ENCODE measurements at places on chromosomes 13 and 19.

GRCh38 chr19:13083008-13083404 lies 19.7 kb downstream of the LYL1 start:
- H3K36me3 ChIP-seq: peaks cover 11% of the 10 kb centered on the region
- no peak overlapping the region for H3K4me3 ChIP-seq
- peak overlapping the region; percentile 94 for H3K27ac ChIP-seq
- H3K4me1 ChIP-seq: peaks cover 49% of the 10 kb centered on the region
- H3K27me3 ChIP-seq: no peaks in the 10 kb centered on the region

DNA sequence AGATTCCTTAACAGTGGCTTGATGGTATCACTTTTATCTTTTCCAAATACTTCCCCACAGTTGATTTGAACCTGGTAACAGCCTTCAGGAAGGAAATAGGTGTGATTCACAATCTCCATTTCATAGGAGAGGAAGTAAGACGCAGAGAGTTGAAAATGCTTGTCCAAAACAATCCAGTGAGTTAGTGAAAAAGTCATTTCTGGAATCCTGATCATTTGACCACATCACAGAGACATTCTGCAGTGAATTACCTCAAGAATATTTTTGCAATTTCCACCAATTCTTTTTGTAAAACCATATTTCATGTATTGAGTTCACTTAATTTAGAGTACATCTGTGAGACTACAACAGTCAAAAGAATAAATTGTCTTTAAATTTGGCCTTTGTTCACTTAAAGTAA lies 292.8 kb downstream of the DCLK1 start:
- H3K4me3 ChIP-seq: no peak overlapping the region
- H3K27ac ChIP-seq: no peak overlapping the region
- peaks cover 20% of the 10 kb centered on the region for H3K4me1 ChIP-seq
- H3K36me3 ChIP-seq: no peaks in the 10 kb centered on the region
- no peaks in the 10 kb centered on the region for H3K27me3 ChIP-seq

- no peak for DNase-seq
- no peaks in the 10 kb centered on the region for H3K4me1 ChIP-seq
- no peaks in the 10 kb centered on the region for H3K27me3 ChIP-seq
- no peaks in the 10 kb centered on the region for H3K36me3 ChIP-seq
- no peak overlapping the region for H3K4me3 ChIP-seq
- no peak overlapping the region for H3K27ac ChIP-seq
Measured at GRCh38 chr13:59696271-59696670, 467.5 kb downstream of the DIAPH3 start.

GRCh38 chr13:101985321-101985720 lies 416.5 kb downstream of the FGF14 start:
- no peaks in the 10 kb centered on the region for H3K4me1 ChIP-seq
- no peaks in the 10 kb centered on the region for H3K36me3 ChIP-seq
- no peak overlapping the region for H3K27ac ChIP-seq
- no peaks in the 10 kb centered on the region for H3K27me3 ChIP-seq

GRCh38 chr13:75550159-75550567 lies 572 bp downstream of the UCHL3 start:
- H3K36me3 ChIP-seq: no peaks in the 10 kb centered on the region
- peak overlapping the region; percentile 70 for H3K4me3 ChIP-seq
- H3K4me1 ChIP-seq: peaks cover 10% of the 10 kb centered on the region
- peak overlapping the region; percentile 72 for H3K27ac ChIP-seq
- H3K27me3 ChIP-seq: no peaks in the 10 kb centered on the region

DNA sequence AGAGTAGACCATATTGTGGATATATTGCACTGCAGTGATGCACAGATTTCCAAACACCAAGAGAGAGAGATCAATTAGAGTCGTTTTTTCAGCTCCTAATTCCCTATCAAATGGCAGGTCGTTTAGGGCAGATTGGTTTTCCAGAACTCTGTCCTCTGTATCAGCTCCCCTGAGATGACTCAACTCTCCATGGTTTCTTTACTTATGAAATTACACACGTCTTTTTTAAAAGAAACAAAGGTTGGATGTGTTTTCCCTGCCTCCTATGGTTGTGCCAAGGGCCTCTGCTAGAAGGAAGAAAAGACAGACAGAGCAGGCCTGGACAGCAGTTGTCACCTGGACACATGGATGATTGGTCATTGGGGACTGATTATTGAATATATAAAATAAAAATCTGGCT lies 478.1 kb upstream of the NBEA start:
- no peak overlapping the region for H3K4me3 ChIP-seq
- H3K27ac ChIP-seq: no peak overlapping the region
- no peaks in the 10 kb centered on the region for H3K36me3 ChIP-seq

- H3K27ac ChIP-seq: no peak overlapping the region
- peaks cover 19% of the 10 kb centered on the region for H3K4me1 ChIP-seq
- H3K27me3 ChIP-seq: no peaks in the 10 kb centered on the region
- no peak for DNase-seq
Measured at GRCh38 chr19:19661675-19662251, 1.7 kb downstream of the ATP13A1 start.

DNA sequence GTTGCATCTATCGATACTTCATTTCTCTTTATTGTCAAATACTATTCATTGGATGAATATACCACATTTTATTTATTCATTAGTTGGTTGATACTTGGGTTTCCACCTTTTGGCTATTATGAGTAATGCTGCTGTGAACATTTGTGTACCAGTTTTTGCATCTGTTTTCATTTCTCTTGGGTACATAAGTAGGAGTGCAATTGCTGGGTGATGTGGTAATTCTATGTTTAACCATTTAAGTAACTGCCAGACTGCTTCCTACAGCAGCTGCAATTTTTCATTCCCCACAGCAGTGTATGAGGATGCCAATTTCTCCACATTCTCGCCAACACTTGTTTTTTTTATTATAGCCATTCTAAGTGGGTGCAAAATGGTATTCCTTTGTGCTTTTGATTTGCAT lies 2.6 kb downstream of the KCNJ14 start:
- no peaks in the 10 kb centered on the region for H3K4me1 ChIP-seq
- H3K27me3 ChIP-seq: no peaks in the 10 kb centered on the region
- no peak overlapping the region for H3K27ac ChIP-seq
- H3K36me3 ChIP-seq: peaks cover 50% of the 10 kb centered on the region
- DNase-seq: no peak

DNA sequence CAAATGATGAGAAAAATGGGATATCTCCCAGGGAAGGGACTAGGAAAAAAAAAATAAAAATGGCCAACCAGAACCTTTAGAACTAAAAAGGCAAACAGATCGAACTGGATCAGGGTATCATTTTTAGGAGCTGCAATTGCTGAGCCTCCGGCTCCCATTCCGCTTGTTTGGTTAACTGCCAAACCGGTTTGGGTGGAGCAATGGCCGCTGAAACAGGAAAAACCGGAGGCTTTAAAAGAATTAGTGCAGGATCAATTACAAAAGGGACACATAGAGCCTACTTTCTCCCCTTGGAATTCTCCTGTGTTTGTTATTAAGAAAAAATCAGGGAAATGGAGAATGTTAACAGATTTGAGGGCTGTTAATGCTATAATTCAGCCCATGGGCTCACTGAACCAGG lies 12.7 kb upstream of the ZNF443 start:
- H3K27me3 ChIP-seq: no peaks in the 10 kb centered on the region
- no peak overlapping the region for H3K4me3 ChIP-seq
- no peak for DNase-seq

DNA sequence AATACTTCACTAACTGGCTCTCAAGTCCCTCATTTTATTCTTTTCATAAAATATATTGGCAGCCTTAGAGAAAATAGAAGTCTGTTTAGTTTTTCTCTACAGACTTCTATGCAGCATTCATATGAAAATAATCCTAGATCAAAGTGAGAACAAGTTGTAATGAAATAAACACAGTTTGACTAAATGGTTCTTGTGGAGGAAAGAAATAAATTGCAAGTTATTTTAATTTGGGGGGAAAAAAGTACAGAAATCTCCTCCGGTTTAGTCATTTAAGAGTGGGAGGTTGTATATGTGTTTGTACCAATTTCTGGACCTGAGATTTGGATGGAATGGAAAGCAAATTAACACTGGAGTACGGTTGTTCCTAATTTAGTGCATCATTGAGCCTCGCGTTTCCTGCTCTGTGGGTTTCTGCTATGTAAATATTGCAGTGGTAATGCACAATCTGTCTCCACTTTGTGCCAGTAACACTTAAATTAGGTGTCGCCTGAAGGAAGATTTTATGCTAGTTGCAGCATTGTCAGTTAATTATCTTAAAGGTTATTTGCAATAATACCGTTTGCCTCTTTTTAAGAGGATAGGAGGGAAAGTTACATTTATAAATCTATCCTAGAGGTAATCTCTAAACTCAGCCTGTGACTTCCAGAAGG lies 100.2 kb downstream of the ZIC5 start:
- no peaks in the 10 kb centered on the region for H3K36me3 ChIP-seq
- H3K27me3 ChIP-seq: no peaks in the 10 kb centered on the region
- no peaks in the 10 kb centered on the region for H3K4me1 ChIP-seq
- no peak overlapping the region for H3K27ac ChIP-seq
- DNase-seq: no peak
- no peak overlapping the region for H3K4me3 ChIP-seq

- no peaks in the 10 kb centered on the region for H3K4me1 ChIP-seq
- H3K27ac ChIP-seq: no peak overlapping the region
- no peak overlapping the region for H3K4me3 ChIP-seq
- H3K36me3 ChIP-seq: no peaks in the 10 kb centered on the region
Measured at GRCh38 chr13:35781036-35782000, 304.8 kb upstream of the MAB21L1 start.

DNA sequence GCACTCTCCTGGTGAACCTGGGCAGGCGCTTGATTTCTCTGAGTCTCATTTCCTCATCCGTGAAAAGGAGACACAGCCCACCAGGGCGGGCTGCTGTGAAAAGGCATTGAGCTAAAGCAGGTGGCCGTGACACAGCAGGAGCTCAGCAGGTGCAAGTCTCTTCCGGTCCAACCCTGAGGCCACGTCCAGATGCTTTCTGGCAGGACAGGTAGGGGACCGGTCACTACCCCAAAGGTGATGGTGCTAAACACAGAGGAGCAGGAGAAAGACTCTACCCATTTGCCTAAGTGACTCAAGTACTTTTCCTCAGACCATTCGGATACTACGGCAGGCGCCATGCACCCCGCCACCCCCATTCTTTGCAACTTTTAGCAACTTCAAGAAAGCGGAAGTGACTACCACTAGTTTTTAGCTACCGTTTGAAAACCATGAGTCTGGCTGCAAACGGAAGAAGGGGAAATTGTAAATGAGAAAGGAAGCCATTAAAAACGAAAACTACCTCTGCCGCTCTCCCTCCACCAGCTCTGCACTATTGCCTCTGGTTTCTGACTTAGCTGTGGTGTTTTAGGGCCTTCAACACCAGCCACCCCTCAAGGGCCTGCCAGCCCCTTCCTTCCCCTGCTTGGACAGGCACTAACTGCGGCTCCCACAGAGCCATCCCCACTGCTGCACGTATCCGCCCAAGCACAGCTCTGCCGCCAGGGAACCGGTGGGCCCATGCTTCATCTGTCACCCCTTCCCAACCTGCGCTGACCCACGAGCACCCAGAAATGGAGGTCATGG lies 4.8 kb downstream of the PPP6R1 start:
- no peak for DNase-seq
- H3K27ac ChIP-seq: no peak overlapping the region
- no peaks in the 10 kb centered on the region for H3K27me3 ChIP-seq
- H3K36me3 ChIP-seq: no peaks in the 10 kb centered on the region

DNA sequence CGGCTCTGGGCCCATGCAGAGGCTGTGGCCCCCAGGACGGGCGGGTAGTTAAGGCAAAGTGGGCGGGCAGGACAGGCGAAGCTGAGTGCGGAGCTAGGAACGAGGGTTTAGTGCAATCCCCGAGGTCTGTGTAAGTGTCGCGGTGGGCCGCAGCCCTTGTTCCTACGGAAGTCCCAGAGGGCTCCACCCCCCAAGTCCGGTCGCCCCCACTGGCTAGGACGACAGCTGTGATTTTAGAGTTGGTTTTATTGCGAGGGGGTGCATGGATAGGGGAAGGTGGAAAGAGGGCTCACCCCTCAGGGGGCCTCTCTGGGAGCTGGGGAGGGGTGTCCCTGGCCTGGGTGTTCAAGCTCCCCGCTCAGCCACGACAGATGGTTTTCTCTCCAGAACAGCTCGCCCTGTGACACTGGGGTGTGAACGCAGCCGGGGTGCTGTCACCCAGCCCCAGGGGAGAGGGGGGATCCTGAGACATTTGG lies 21.7 kb downstream of the ZBTB7A start:
- no peaks in the 10 kb centered on the region for H3K27me3 ChIP-seq
- peaks cover 5% of the 10 kb centered on the region for H3K4me1 ChIP-seq
- H3K27ac ChIP-seq: no peak overlapping the region
- H3K4me3 ChIP-seq: no peak overlapping the region

- no peaks in the 10 kb centered on the region for H3K36me3 ChIP-seq
- H3K27ac ChIP-seq: no peak overlapping the region
- H3K4me3 ChIP-seq: no peak overlapping the region
- no peak for DNase-seq
Measured at GRCh38 chr13:23654111-23655110, 84.2 kb downstream of the TNFRSF19 start.

DNA sequence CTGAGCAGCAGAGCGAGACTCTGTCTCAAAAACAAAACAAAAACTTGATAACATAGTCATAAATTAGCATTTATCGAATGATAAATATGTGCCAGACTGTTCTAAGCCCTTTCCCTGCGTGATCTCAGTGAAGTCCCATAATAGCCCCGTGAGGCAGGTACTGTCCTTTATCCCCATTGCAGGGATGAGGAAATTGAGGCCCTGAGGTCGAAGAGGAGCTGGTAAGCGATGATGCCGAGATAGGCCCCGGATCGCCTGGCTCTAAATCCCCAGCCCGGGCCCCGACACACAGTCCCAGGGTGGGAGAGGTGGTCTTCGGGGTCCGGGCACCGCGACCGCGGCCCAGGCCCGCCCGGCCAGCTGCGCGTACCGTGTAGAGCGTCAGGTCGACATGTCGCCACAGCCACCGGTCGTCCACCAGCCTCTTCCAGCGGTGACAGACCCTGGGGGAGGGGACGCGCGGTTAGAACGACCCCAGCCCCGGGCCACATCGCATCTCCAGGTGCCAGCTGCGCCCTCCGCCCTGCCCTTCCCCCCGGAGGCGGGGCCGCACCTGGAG lies 625 bp downstream of the FBXL12 start:
- H3K36me3 ChIP-seq: peaks cover 22% of the 10 kb centered on the region
- DNase-seq: no peak
- peak overlapping the region; percentile 96 for H3K27ac ChIP-seq
- H3K27me3 ChIP-seq: no peaks in the 10 kb centered on the region
- no peaks in the 10 kb centered on the region for H3K4me1 ChIP-seq

GRCh38 chr19:7748756-7749155 lies 1.4 kb upstream of the CD209 start:
- DNase-seq: no peak
- H3K36me3 ChIP-seq: no peaks in the 10 kb centered on the region
- no peak overlapping the region for H3K27ac ChIP-seq
- H3K4me3 ChIP-seq: no peak overlapping the region

GRCh38 chr19:45455707-45456499 lies 11.9 kb upstream of the FOSB start:
- H3K36me3 ChIP-seq: no peaks in the 10 kb centered on the region
- H3K4me1 ChIP-seq: peaks cover 30% of the 10 kb centered on the region
- no peaks in the 10 kb centered on the region for H3K27me3 ChIP-seq

- H3K36me3 ChIP-seq: no peaks in the 10 kb centered on the region
- no peaks in the 10 kb centered on the region for H3K27me3 ChIP-seq
- peaks cover 88% of the 10 kb centered on the region for H3K4me1 ChIP-seq
- H3K27ac ChIP-seq: peak overlapping the region; percentile 94
- no peak overlapping the region for H3K4me3 ChIP-seq
Measured at GRCh38 chr19:38670921-38671398, 23.5 kb downstream of the ACTN4 start.

All from tibial artery (tissue), 4 donors.